ENCODE measurements at places on chromosomes 3 and 15.
A peak's percentile ranks its signal among the peaks of the same experiment; 100 is the strongest.

DNA sequence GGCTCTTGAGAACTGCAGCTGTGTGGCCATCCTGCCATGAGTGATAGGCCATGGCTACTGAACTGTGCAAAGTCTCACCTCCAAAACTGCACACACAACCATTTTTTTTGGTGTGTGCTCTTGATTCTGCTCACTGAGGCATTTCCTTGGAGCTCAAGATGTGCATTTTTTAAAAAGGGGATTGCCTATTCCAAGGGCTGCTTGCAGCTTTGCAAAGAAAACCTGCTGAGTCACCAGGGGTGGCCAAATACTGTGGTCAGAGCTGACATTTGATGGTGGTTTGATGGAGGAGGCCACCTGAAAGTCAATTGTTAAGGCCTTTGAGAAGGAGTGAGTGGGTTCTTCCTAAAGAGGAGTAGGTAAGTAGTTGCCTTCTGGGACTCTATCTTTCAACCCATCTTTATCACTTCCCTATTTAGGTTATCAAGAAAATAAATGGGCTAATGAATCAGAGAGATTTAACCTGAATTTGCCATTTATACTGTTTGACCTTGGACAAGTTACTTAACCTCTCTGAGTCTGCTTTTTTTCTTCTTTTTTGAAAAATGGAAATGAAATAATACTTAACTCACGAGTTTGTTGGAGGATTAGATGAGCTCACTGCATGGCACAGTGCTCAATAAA is 87.9 kb downstream of the CHST2 start:
- peak; percentile 31 for DNase-seq

- DNase-seq = no peak
These were observed 386.3 kb upstream of the NR2F2 start for GRCh38 chr15:95944193-95944592.

GRCh38 chr3:133487920-133488540 is 85.5 kb upstream of the CDV3 start:
- no peak for DNase-seq

GRCh38 chr3:105906836-105907235 is 38.0 kb upstream of the CBLB start:
- no peak for DNase-seq

GRCh38 chr3:131538968-131539367 is 36.2 kb upstream of the MRPL3 start:
- no peak for DNase-seq

DNA sequence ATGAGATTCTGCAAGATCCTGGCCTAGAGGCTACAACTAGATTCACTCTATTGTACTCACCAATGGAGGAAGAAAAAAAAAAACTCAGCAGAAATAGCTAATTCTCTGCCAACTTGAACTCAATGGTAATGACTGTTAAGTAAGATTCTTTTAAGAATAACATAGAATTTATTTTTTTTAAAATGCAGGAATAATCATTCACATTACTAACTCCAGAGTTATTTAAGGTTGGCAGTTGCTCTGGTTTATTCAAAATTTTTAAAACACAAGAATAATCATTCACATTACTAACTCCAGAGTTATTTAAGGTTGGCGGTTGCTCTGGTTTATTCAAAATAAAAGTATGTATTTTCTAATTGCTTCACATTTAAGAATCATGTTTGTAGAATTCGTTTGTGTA is 1071.9 kb downstream of the IGSF11 start:
- DNase-seq = no peak

DNA sequence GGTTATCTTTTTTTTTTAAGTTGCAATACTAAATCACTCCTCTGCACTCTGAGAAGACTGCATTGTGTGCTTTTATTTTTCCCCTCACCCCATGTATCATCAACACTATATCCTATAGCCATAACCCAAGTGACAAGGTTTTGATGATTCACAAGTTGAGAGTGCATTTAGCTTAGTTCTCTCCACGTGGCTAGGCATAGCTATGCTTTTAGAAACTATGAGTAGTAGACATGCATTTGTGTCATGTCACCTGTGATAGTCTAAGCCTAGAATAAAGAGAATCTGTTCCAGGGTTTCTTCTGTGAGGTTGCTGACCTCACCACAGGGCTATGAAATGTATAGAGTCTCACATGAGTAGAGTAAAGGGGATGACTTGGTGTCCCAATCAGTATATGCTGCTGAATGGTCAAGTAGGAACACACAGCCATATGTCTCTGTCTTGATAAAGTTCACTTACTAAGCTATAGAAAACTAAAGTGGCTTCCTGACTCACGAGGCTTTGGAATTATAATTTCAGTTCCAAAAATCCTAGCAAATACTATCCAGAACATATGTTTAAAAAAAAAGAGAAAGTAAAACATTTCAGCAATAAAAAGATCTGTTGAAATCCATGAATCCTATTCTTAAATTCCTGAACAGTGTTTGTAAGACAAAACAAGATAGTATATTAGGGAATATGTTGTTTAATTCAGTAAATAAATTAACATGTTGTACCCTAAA is 206.3 kb downstream of the LSAMP start:
- DNase-seq = no peak

- no peak for DNase-seq
These were observed 12.2 kb upstream of the RASGRP1 start for GRCh38 chr15:38576837-38577236.

- DNase-seq = no peak
These were observed 174.1 kb upstream of the DPH6 start for GRCh38 chr15:35720019-35720418.

- DNase-seq = no peak
These were observed 10.5 kb downstream of the POMGNT2 start for GRCh38 chr3:43095370-43095769.

DNA sequence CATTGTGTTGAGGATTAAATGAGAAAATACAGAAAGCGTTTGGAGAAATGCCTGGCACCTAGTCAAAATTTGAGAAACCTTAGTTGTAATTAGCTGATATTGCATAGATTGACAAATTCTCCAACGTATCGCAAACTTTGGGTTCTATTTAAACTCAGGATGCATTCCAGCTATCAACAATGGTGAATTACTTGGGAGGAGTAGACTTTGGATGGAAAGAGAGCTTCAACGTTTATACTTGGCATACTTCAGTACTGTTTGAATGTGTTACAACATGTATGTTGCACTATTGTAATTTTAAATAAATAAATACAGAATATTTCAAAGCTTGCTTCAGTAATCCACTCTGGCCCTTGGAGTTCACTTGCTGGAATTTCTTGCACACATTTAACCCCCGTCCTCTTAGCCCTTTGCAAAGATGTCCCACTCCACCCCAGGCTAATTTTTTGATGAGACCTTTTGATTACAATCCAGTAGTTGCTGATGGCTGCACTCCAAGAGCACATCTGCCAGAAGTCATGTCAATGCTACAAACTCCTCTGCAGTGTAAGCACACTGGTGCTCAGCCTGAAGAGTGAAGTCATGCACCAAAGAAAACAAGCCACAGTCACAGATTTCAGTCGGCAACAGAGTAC is 4.7 kb upstream of the DIS3L start:
- no peak for DNase-seq

GRCh38 chr3:44899683-44900367 is 25.4 kb downstream of the TGM4 start:
- no peak for DNase-seq

GRCh38 chr15:100438570-100438969 is 90.2 kb downstream of the CERS3 start:
- DNase-seq = no peak

DNA sequence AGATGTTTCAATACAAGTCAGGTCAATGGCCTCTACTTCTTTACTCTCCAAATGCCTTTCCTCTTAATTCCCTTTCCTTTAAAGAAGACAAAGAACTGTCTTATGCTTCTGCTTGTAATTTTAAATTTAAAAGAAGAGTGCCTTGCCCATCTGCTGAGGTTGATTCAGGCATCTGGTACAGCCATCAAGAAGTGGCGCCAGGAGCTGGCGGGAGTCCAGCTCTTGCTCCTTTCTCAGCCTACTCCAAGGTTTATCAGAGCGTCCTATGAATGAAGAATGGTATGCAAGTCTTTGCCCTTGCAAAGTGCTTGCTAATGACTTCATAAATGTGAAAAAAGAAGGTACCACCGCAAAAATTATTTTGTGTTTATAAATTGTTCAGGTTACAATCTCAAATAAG is 294.6 kb upstream of the TGFBR2 start:
- no peak for DNase-seq

GRCh38 chr3:182259579-182259978 is 533.7 kb upstream of the ATP11B start:
- no peak for DNase-seq

GRCh38 chr3:72381584-72381983 is 466.7 kb downstream of the SHQ1 start:
- DNase-seq = no peak

GRCh38 chr15:41567862-41568261 is 8.8 kb downstream of the TYRO3 start:
- DNase-seq = no peak

DNA sequence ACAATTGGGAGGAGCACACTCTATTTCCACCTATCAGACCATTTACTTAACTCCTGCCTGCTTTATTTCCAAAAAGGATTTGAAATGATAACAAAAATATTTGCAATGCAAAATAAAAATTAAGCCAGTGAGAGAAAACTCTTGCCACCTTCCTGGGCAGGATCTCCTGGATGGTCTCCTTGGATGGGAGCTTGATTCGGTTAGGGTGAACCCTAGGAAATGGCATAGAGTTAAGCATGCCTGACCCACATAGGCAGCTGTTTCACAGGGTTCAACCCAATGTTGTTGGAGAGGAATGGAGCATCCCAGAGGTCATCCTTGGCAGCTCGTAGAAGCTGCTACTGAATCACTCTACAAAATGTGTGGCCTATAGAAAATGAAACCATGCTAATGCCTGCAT is 83.8 kb downstream of the TGFBR2 start:
- DNase-seq = no peak

DNA sequence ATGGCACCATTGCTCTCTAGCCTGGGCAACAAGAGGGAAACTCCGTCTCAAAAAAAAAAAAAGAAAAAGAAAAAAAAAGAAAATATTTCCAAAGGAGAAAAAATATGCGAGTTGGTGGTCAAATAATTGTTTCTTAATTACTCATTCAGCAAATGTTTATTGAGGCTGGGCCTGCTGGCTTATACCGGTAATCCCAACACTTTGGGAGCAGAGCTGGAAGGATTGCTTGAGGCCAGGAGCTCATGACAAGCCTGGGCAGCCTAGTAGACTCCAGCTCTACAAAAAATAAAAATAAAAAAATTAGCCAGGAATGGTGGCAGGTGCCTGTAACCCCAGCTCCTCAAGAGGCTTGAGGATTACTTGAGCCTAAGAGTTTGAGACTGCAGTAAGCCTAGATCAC is 4.1 kb downstream of the KNL1 start:
- DNase-seq = no peak

- no peak for DNase-seq
These were observed 297.3 kb upstream of the THBS1 start for GRCh38 chr15:39283531-39283930.

GRCh38 chr3:24067483-24067882 is 122.4 kb downstream of the NR1D2 start:
- no peak for DNase-seq

- no peak for DNase-seq
These were observed 97.2 kb upstream of the FLNB start for GRCh38 chr3:57910990-57911389.

GRCh38 chr15:71586463-71586862 is 223.9 kb upstream of the NR2E3 start:
- DNase-seq = no peak

GRCh38 chr3:149739396-149739795 is 12.9 kb downstream of the COMMD2 start:
- no peak for DNase-seq

GRCh38 chr15:57890878-57891277 is 174.6 kb downstream of the ALDH1A2 start:
- no peak for DNase-seq

All from GM12892 (cell line).